Activated CD8-positive, alpha-beta memory T cell treated with anti-CD3 and anti-CD28 coated beads, Interleukin-2, amount 50 U/mL, for 48 hours (primary cell): ENCODE measurements at places on chromosomes 4 and X.
A peak's percentile ranks its signal among the peaks of the same experiment; 100 is the strongest.

DNA sequence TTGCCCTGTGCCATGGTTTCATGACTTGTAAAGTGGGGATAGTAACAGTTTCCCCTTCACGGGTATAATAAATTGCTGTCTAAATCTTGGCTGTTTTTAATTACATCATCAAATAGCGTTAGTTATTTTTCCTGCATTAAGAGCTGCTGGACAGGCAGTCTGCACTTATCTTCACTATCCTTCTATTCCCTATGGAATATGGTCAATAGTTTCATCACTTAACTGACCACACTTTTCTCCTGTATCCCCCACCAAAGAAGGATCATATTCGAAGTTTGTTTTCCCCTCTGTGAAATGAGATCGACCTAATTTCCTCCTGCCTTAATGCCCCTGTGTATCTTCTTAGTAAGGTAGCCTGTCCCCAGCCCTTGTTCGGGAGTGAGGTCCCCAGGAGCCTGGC lies 133.2 kb downstream of the SHROOM3 start:
- no peak for DNase-seq

DNA sequence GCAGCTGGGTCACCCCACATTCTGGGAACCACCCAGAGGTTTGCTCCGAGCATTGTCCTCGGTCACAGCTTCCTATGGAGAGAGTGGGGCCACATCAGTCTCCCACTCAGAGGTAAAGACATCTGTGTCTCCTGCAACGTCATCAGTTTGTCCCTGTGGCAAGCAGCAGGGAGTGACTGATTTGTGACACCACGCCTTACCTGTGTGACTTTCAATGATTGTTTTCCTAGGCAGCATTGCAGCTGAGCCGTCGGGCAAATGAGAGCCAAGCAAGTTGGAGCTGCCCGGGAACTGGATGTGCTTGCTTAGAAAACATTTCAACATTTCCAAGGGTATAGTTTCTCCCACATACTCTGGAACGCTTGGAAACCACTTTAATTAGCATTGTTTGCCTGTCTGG lies 29.7 kb upstream of the HELT start:
- DNase-seq = no peak

DNA sequence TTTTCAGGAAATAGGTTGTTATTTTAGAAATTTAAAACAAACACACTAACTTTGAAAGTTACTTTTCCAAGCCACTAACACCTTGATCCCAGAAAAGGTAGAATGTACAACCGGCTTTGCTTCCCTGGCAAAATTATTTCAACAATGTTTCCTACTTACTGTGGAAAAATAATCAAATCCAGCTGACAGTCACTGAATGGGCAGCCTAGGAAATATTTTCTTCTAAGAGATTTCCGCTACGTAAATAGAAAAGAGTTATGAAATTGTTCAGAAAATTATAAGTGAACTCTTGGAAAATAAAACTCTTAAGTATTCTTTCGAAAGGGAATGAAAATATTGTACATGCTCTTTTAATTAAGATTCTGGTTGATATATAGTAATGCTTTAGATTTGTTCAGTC lies 195.7 kb downstream of the GASK1B start:
- no peak for DNase-seq

DNA sequence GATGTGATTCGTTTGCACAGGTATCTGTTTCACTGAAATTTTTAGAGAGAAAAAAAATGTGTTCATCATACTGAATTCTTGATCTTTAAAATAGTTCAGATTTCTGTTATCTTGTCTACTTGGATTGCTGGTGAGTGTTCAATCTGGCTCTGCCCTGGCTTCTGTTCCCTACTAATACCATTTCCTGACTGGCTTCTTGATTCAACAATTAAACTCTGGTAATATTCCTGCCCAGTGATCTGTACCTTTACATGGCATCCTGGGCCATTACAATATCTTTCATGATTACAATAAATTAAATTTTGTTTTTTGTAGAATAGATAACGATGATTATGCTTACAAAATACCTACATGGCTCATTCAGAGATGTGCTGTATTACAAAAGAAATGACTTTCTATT lies 1388.0 kb upstream of the TENM3 start:
- no peak for DNase-seq

DNA sequence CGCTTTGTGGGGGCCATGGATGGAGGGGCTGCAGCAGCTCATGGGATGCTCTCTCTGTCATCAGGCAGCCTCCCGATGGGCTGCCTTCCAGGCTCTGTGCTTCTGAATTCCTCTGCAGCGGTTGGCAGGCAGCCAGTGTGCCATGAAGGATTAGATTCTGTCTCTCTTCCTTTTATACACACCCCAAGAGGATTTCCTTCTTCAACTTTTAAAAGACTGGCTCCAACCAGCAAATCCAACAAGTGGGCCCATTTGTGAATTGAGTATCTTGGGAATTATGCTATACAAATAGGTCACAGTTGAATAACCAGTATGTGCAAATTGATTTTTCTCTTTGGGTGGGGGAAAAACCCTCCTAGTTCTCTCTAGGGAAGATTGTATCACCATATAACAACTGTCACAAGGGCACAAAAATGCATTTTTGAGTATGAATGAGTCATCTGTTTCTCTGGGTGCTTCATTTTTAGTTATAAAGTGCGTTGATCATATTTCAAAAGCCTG lies 96.8 kb upstream of the FAT1 start:
- DNase-seq = no peak

DNA sequence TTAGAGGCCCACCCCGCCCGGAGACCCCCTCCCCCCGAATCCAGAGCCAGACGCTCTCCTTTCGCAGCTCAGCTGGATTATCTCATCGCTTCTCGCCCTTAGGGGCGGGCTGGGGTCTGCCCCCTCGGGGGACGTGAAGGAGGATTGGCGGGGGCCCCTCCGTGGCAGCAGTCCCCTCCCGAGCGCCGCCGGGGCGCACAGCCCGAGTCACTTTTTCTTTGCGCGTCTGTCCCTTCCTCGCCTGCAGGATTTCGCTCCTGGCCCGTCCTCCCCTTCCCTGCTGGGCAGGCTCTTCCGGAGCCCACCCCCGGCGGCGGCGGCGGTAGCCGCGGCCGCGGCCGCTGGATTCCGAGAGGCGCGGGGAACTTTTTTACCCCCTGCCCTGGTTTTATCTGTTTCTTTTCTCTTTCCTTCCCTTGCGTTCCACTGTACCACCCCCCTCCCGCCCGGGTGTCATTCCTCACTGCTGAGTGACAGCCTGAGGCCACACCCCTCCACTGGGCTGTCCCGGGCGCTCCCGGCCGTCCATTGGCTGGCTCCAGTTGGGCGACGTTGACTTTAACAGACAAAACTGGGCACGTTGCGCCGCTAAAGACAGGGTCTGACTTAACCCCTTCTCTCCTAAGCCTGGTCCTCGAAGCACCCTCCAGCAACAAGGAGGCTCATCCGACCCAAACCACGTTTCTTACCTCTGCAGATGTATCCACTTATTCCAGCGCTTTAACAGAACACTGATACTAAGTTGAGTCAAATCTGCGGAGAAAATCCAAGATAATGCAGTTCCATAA lies 492 bp upstream of the NKX3-2 start:
- DNase-seq = no peak

DNA sequence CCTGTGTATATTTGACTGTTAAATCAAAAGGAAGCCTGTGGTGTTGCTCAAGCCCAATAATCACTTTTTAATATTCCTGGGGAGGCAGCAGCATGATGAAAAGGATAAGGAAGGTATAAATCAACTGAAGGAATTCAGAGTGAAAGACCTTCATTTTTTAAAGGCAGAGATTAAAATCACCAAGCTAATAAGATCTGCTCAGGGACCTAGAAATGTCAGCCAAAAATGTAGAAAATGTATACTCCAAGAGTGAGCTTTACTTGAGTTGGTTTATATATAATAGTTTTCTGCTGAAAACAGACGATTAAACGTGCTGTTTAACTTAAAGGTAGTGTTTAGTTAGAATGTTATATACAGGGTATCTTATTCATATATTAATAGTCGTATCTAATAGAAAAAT lies 549.3 kb downstream of the IQCM start:
- no peak for DNase-seq

DNA sequence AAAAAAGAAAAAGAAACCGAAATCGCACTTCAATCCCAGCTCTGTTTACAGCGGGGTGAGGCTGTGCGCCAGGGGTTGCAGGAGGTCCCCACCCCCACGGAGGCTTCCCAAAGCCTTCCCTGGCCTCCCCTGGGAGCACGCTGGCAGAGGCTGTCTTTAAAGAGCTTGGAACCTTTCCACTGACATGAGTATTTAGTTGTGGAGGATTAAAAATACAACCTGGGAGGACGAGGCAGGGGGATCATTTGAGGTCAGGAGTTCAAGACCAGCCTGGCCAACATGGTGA lies 69.1 kb downstream of the PPP2R2C start:
- no peak for DNase-seq

DNA sequence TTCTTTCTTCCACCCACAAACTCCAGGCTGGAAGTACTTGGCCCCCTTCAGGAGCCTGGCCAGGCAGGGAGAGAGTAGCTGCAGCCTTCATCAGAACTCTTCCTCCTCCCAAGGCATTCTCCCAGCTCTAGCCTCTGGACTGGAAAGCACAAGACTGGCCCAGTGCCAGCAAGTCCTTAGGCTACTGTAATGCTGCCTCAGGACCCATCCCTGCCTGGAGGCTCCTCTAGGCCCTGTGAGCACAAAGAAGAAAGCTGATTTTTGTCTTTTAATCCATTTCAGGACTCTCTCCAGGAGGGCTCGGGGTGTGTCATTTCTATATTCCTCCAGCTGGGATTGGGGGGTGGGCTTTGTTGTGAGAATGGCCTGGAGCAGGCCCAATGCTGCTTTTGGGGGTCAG lies 10.8 kb downstream of the AWAT2 start:
- DNase-seq = no peak

- DNase-seq = no peak
Observed at GRCh38 chr4:144666539-144667175, 20.7 kb downstream of the HHIP start.

DNA sequence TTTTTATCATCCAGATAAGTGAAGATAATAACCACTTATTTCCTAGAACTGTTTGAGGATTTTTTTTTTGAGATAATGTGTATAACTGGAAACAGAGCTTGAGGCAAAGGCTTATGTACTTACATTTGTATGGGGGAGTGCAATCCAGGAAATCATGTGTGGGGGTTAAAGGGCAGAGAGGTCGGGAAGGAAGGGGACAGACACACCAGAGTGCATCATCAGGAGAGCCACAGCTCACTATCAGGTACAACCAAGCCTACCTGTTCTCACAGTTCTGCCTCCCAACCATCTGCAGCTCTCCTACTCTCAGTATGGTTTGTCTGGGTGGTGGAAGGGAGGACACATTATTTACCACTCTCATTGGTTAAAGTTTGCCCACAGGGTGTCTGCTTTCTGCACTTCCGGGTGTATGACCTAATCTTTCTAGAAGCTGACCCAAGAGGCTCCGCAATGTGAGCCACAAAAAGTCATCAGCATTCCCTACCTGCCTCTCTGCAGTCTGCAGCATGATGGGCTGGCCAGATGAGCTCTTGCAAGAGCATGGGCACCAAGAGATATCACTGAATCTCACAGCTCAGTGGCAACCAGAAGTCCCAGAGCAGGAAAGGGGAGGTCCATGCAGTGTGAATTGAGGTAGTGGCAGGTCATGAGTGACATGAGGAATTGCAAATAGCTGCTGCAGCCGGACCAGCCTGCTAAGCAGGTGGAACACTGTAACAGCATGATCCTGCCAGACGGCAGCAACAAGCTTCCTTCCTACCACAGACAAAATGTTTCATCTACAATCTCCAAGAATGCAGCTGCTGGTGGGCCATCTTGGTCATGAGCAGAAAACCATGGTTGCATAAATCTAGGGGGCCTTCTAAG lies 36.9 kb upstream of the SPRY1 start:
- no peak for DNase-seq

DNA sequence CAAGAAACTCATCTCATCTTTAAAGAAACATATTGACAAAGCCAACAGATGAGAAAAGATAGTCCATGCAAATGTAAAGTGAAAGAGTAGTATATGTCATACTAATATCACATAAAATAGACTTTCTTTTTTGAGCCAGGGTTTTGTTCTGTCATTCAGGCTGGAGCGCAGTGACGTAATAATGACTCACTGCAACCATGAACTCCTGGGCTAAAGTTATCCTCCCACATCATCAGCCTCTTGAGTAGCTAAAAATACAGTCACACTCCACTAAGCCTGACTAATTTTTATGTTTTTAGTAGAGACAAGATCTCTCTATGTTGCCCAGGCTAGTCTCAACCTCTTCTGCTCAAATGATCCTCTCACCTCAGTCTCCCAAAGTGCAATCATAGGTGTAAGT lies 51.8 kb upstream of the TRAM1L1 start:
- no peak for DNase-seq

GRCh38 chr4:164799410-164799809 lies 45.5 kb downstream of the SMIM31 start:
- DNase-seq = no peak

GRCh38 chrX:25084446-25084845 lies 68.7 kb upstream of the ARX start:
- DNase-seq = no peak

DNA sequence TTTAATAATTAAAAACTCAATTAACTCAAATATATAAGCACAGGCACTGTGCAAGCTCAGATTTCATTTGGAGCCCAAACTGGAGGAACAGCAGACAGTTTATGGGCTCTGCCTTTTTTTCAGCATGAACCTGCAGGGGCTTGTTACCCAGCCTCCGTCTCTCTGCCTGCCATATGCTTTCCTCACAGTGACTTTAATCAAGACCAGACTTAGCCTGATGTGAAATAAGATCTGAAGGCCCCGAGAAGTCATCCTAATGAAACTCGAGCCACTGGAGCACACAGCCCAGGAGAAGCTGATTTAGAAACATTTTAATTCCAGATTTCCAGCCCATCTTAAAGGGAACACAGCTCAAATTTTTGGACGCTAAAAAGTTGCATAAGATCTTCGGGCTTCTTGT lies 55.6 kb downstream of the SPATA18 start:
- no peak for DNase-seq

- no peak for DNase-seq
Observed at GRCh38 chrX:132407691-132408090, 81.1 kb downstream of the MBNL3 start.

DNA sequence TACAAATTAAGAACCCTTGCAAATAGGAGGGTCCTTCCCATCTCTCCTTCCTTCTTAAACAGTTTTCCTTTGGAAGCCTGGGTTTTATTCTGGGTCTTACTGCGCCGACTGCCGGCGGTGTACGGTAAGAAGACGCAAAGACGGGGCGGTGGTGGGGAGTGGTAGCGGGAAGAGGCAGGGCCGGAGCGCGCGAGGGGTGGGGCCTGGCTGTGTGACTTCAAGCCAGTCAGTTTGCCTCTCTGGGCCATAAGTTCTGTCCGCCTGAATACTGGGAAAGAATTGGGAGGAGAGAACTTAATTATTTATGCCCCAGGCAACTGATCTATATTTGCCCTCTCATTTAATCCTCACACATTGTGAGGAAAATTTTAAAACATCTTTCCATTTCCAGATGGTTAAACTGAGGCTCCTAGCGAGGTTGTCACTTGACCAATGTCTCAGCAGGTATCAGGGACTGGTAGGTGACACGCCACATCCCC lies 726 bp upstream of the KANTR start:
- DNase-seq = peak; percentile 81

GRCh38 chrX:17820100-17820499 lies 41.0 kb downstream of the RAI2 start:
- DNase-seq = no peak
